CD4-positive, alpha-beta T cell treated with Interleukin-17A for 1 hour (primary cell): ENCODE measurements at places on chromosomes 16 and 17.
A peak's percentile ranks its signal among the peaks of the same experiment; 100 is the strongest.

- DNase-seq, result no peak
Observed at GRCh38 chr16:9869776-9870175, 312.5 kb downstream of the GRIN2A start.

DNA sequence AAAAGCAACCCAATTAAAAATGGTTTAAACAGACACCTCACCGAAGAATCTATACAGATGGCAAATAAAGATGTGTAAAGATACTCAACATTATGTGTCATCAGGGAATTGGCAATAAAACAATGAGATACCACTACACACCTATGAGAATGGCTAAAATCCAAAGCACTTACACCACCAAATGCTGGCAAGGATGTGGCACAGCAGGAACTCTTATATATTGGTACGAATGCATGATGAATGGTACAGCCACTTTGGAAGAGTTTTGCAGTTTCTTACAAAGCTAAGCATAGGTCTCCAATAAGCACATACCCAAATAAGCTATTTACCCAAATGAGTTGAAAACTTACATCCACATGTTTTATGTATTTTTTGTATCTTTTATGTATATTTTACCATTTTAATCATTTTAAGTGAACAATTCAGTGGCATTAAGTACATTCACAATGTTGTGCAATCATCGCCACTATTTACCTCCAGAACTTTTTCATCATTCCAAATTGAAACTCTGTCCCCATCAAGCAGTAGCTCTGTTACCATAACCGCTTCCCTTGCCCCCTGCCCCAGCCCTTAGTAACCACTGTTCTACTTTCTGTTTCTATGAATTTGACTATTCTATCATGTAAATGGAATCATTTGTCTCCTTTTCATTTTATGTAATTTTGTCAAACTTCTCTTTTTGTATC, 6.7 kb upstream of the ALDH3A2 start:
- DNase-seq, result no peak

DNA sequence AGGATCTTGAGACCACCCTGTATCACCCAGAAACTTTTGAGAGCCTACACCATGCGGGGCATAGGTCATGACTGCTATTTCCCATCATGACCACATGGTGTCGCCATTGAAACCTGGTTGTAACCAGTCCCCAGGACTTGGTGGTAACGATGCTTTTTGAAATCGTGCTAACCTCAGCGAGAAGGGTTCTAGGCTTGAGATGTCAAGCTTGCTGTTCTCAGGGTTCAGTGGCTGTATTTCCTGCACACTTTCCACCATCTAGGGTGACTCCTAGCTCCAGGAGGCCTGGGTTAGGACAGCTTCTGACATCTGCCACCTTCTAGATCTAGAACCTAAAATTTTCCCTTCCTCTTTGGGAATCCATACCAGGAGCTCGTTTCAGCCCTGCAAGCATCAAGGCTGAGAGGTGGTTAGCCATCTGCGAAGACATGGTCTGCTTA, 13.0 kb upstream of the SPNS3 start:
- DNase-seq, result peak; percentile 77

DNA sequence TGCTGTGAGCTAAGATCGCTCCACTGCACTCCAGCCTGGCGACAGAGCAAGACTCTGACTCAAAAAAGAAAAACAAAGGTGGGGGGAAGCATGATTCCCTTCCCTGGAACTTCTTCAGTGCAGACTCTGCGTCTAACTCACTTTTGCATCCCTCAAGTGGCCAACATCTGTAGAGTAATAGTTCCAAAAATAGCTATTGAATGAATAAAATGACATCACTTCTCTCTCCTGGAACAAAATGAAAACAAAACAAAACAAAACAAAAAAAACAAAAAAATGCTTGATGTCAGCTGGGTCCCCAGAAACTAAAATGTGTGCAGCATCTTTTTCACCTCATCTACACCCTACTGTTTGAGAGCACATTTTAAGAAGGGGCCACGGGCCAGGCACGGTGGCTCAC, 197.7 kb upstream of the NOG start:
- DNase-seq, result no peak

DNA sequence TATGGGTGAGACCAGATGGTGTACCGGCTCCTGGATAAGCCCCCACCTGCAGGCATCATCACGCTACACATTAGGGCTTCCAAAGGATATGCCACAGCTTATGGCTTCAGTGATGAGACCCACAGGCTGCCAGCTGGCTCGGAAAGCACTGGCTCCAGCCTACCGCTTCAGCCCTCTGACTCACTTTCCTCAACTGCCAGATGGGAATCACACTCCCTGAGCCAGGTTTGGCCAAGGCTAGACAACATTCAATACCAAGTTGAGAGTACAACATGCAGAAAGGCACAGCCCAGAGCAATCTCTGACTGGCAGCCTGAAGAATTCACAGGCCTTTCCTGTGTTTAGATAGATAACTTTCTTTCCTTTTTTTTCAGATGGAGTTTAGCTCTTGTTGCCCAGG, 10.3 kb downstream of the CENPV start:
- no peak for DNase-seq

- DNase-seq, result no peak
Observed at GRCh38 chr17:2331303-2331702, 5.0 kb downstream of the TSR1 start.

DNA sequence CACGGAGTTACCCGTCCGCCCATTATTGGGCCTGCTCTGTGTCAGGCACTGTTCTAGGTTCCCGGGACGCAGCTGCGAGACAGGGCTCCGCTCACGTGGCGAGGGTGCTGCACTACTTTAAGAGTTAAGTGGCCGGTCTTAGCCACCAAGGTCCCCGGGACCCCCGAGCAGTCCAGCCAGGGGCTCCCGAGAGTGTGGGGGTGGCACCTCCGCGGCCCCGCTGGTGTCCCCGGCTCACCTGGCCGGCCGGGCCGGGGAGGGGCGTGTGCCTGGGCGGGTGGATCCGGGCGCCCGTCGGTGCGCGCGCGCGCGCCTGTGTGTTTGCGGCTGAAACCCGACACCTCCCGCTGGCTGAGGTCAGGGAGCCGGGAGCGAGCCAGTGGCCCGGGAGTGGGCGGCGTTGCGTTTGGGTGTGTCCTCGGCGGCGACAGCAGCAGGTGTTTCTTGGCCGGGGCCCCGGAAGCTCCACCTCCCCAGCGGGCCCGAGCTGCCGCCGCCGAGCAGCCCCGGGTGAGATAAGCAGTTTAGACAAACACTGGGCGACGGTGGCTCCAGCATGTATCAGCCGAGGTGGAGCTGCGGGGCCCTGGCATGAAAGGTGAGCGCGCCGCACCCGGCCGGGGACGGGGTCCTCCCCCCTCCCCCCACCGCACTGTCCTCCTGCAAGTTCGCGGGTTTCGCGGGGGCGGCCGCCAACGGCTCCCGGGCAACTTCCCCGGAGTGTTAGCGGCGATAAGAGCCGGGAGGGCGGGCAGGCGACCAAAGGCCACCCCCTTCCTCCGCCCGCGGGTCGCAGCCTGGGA, at the start of gene GSE1:
TSS of gene GSE1 (plus strand) at position 522 of the 803 bp plus-strand sequence. CDS start at position 592, 70 bp downstream.
- peak; percentile 74 for DNase-seq

- no peak for DNase-seq
Observed at GRCh38 chr17:81270279-81270678, 24.8 kb downstream of the SLC38A10 start.

- no peak for DNase-seq
Observed at GRCh38 chr16:11264155-11264832, 4.8 kb downstream of the TNP2 start.
